Effector memory CD4-positive, alpha-beta T cell (primary cell): ENCODE measurements at places on chromosomes 1 and 21.

DNA sequence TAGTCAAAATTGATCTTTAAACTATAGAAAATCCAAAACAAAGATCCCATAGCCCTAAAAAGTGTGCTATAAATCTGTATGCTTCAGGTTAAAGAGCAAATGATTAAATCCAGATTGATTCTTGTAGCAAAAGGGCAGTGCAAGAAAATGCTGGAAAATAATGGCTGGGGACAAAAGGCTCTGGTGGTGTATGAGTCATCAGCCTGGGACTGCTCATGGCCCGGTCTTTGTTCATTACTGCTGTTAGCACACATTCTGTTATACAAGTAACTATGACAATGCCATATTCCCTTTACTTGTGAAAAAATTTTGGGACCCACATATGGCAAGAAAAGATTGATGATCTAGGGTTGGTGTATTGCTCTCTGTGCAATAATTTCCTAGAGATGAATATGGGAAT is 89.1 kb downstream of the RWDD3 start:
- DNase-seq, result no peak

DNA sequence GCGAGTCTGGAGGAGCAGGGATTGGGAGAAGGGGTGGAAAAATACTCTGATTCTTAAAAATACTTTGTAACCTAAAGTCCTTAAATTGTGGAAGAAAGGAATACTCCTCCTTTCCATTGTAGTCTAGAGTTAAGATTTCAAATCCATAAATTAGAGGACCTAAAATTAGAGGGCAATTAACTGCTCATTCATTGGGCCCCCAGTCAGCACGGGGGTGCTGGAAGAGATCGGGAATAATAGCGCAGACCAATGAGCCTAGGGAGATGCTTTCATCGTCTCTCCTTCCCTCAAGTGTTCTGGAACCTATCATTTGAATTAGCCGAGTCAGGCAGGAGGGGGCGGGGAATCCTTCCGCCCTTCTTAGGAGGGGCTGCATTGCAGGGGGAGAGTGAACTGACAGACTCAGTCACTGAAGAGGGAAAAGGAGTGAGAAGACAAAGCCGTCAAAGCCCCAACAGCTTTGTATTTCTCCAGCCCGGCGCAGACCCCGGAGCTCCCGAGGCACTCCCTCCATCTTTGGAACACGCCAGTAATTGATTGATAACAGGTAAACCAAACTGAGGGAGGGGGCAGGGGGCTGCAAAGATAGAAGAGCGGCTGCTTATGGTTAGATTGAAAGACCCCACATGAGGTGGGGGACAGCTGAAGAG is at the start of gene MLLT11:
TSS of gene MLLT11 (plus strand) at position 391 of the 650 bp plus-strand sequence. CDS start 6,828 bp downstream, outside the sequence.
- no peak for DNase-seq

DNA sequence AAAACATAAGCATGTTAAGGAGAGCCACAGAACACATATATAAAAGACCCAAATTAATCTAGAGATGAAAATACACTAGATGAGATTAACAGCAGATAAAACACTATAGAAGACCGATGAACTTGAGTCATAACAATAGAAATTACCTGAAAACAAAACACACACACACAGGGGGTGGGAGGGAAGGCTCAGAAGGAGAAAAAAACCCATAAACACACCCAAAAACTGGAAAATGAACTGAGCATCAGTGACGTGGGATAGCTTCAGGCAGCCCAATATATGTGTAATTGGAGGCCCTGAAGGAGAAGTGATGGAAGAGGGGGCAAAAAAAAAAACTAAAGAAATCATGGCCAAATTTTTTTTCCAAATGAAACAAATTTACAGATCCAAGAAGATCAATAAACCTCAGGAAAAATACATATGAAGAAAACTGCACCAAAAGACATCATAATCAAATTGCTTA is 11.4 kb downstream of the ALDH9A1 start:
- no peak for DNase-seq

- no peak for DNase-seq
Observed at GRCh38 chr1:203771901-203772301, 6.9 kb downstream of the LAX1 start.

GRCh38 chr1:174769961-174770549 is 229.7 kb upstream of the CACYBP start:
- DNase-seq, result no peak
